CD4-positive, alpha-beta T cell treated with Interleukin-17A for 4 hours (primary cell): ENCODE measurements at places on chromosomes 2 and 18.

DNA sequence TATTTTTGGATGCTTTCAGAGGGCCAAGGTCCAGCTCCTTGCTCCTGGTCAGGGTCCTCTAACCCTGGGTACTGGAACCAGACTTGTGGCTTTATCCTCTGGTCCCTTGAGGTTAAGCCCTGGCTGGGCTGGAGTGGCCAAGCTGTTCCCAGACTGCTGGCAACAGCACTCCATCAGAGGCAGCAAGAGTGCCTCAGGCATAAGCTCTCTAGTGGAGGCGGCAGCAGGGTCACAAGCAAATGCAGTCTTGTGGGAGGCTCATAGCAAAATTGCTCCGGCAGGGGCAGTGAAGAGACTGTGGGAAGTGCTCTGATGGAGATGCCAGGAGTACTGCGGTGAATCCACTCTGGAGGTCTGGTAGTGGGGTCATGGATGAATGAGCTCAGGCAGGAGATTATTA is 128.9 kb upstream of the OTOS start:
- DNase-seq = no peak

GRCh38 chr2:162258686-162259085 is 15.4 kb upstream of the FAP start:
- DNase-seq = no peak

DNA sequence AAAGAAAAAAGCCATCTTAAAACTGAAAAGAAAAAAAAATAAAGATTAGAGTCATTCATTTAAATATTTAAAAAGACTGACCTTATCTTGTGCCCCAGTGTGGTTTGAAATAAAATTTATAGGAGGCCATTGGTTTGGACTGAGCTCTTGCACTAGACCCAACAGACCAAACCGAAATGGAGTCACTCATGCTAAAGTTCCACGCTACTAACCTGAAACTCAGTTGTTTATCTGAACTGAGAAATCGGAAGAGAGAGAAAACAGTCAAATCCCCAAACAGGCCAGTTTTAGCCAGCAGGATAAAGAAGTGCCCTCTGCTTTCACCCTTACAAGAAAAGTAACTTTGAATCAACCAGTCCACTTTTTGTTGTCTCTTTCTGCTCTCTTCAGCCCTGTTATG is 18.2 kb downstream of the RBM43 start:
- no peak for DNase-seq

- no peak for DNase-seq
Measured at GRCh38 chr2:140247451-140248195, 1467.4 kb upstream of the NXPH2 start.

DNA sequence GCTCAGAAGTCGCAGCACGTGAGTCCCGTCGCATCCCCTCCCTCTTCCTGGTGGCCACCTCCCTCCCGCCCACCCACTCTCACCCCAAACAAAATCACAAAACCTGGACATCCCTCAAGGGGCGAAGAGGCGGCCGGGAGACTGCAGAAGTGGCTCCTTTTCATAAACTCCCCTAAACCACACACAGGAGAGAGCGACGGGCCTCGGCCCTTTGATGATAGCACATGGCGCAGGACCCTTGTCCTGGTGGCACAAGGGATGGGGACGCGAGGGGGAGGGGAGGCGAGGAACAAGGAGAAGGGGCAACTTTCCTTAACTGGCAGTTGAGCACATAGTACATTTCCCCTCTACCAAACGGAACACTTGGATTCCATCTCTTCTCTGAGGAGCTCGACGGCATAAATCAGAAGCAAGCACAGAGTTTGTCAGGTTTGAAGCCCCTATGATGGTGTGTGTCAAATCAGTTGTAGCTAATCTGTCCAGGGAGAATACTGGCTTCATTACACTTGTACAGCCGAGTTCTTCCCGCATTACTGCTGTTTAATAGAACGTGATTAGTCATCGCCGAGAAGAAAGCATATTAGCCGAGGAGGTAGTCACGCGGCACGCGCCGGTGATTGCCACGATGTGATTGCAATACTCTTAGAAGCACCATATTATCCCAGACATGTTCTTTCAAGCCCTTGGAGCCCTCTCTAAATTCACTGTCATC is 43.8 kb downstream of the GBX2 start:
- DNase-seq = no peak

GRCh38 chr2:185240796-185241195 is 497.8 kb upstream of the FSIP2 start:
- no peak for DNase-seq

DNA sequence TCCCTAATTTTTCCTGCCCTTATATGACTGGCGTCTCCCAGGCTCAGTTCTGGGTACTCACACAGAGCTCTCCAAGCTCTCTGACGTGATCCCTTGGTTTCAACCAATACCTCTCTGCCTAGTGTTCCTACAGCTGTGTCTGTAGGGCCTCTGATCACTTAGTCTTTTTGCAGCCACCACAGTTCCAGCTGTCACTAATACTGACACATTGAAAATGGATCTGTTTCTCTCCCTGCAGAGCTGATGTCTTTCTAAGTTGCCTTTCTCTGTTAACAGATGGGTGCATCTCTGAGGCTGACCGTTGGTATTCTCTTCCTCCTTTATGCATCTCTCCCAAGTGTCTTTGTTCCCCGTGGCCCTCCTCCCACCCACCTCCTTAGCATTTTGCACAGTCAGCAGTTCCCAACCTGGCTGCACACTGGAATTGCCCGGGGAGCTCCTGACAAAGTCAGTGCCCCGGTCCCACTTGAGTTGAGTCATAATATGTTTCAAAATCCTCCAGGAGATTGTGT is 62.5 kb downstream of the CERS6 start:
- no peak for DNase-seq

- DNase-seq = no peak
Measured at GRCh38 chr2:126652323-126652891, 3.6 kb upstream of the GYPC start.

GRCh38 chr18:23135550-23136325 is 453 bp downstream of the CABLES1 start:
- DNase-seq = peak; percentile 34
